ENCODE measurements at places on chromosomes 3 and 15. TPM values are rescaled to one million over a fixed set of nuclear protein-coding genes. Genes with fewer than 3 reads are reported as not detected.

GRCh38 chr15:78405336-78405924 lies 32.6 kb upstream of the IREB2 start:
- DNase-seq = peak; percentile 89

Gene SLC12A1
- total RNA-seq = not detected

GRCh38 chr15:101014921-101015841 lies 96.0 kb downstream of the LRRK1 start:
- no peak for DNase-seq

Gene ALDH1A3
- not detected for total RNA-seq

GRCh38 chr15:87710406-87710805 lies 546.1 kb downstream of the NTRK3 start:
- no peak for DNase-seq

DNA sequence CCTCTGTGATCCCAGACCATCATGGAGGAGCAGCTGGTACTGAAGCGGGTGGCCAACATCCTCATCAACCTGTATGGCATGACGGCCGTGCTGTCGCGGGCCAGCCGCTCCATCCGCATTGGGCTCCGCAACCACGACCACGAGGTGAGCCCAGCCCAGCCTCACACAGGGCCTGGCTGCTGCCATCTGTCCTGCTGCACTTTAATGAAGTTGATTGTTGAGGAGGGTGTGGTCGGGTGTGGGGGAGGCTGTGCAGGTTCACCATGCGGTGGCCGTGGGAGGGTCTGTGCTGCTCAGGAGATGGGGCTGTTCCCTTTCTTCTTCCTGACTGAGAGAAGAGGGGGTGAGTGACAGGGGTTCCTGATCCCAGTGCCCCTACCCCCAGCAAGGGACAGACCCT lies 30.6 kb downstream of the ACAD9 start:
- no peak for DNase-seq

GRCh38 chr3:50674349-50675178 lies at the start of gene DOCK3:
DOCK3 (plus strand) TSS chr3:50674927; CDS start chr3:50675264, 337 bp downstream.
- DNase-seq = no peak

DNA sequence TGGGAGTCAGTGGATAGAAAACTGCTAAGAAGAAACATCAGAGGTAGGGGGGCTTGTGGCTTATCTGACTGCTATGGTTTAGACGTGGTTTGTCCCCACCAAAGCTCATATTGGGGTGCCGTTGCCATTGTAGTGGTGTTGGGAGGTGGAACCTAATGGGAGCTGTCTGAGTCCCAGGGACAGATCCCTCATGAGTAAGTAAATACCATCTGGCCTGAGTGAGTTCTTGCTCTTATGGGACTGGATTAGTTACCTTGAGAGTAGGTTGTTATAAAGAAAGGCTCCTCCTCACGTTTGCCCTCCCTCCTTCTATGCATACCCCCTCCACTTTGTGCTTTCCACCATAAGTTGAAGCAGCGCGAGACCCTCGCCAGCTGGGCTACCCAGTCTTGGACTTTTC lies 53.4 kb upstream of the VILL start:
- DNase-seq = no peak

- no peak for DNase-seq
Measured at GRCh38 chr3:66269411-66269810, 48.6 kb downstream of the SLC25A26 start.
